ENCODE measurements at places on chromosomes 7 and 10. TPM values are rescaled to one million over a fixed set of nuclear protein-coding genes. Genes with fewer than 3 reads are reported as not detected.

The MRPS33 gene
- total RNA-seq: 24.2 TPM

The DUSP5 gene
- total RNA-seq: 67.8 TPM

The ITGA8 gene
- 1.1 TPM for total RNA-seq

The LMOD2 gene
- not detected for total RNA-seq

The MSMB gene
- total RNA-seq: not detected

The CNTNAP2 gene
- under 0.01 TPM for total RNA-seq

The ANKRD1 gene
- total RNA-seq: 1.00 TPM

The SFRP5 gene
- total RNA-seq: not detected

The NRG3 gene
- not detected for total RNA-seq

The EPHB4 gene
- 37.1 TPM for total RNA-seq

The ITIH5 gene
- total RNA-seq: under 0.01 TPM

The ELMO1 gene
- 0.50 TPM for total RNA-seq

The ZNF239 gene
- total RNA-seq: 8.9 TPM

The JAZF1 gene
- total RNA-seq: 21.4 TPM

The TUBB8 gene
- not detected for total RNA-seq

The TBX20 gene
- total RNA-seq: not detected

The C10orf53 gene
- total RNA-seq: under 0.01 TPM

The TYW1 gene
- total RNA-seq: 22.5 TPM

The NME8 gene
- not detected for total RNA-seq

The POLR3A gene
- total RNA-seq: 21.1 TPM

The FEZF1 gene
- not detected for total RNA-seq

The NPFFR1 gene
- total RNA-seq: not detected

The ANKRD22 gene
- not detected for total RNA-seq

The SORCS1 gene
- not detected for total RNA-seq
